Stimulated activated CD8-positive, alpha-beta memory T cell treated with anti-CD3 and anti-CD28 coated beads, Interleukin-4, amount 100 ng/mL, for 1 hour (primary cell): ENCODE measurements at places on chromosomes 6 and 20.

DNA sequence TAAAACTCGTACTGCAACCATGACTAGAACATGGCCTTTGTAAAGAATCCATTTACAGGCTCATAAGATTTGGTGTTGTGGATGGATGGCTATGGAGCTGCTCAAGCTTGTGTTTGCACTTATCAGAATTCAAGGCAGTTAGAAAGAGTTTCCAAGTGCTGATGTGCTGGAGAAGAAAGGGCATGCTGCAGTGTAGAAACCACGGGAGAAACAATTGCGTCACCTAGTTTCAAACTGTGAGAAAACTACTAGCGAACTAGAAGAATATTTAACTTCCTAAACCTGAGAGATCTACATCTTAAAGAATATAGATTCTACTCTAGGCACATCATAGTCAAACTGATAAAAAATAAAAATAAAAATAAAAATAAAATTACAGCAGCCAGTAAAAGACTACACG is 116.2 kb downstream of the SGK1 start:
- DNase-seq = no peak

DNA sequence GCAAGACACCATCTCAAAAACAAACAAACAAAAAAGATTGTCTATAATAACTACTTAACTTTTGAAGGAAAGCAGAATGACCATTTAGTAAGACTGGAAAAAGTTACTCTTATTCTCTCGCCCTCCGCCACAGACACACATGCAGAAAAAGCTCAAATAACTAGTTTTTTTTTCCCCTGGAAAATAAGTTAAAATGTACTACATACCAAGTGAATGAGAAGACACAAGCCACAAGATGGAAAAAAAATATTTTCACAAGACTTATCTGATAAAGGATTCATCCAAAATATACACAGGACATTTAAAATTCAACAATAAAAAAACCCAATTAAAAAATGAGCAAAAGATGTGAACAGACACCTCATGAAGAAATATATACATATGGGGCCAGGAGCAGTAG is 31.9 kb downstream of the NUDT3 start:
- no peak for DNase-seq

GRCh38 chr6:146267946-146268345 is 239.1 kb downstream of the GRM1 start:
- no peak for DNase-seq

GRCh38 chr6:75600768-75601167 is 912 bp upstream of the SENP6 start:
- DNase-seq = no peak

GRCh38 chr20:9218531-9218961 is 149.7 kb downstream of the PLCB4 start:
- no peak for DNase-seq

- peak; percentile 36 for DNase-seq
These were observed at the start of gene CRYBG1 for GRCh38 chr6:106360410-106360988. Gene CRYBG1, plus strand, starts transcription at chr6:106360717. Its CDS starts 192 bp downstream, at chr6:106360909.

DNA sequence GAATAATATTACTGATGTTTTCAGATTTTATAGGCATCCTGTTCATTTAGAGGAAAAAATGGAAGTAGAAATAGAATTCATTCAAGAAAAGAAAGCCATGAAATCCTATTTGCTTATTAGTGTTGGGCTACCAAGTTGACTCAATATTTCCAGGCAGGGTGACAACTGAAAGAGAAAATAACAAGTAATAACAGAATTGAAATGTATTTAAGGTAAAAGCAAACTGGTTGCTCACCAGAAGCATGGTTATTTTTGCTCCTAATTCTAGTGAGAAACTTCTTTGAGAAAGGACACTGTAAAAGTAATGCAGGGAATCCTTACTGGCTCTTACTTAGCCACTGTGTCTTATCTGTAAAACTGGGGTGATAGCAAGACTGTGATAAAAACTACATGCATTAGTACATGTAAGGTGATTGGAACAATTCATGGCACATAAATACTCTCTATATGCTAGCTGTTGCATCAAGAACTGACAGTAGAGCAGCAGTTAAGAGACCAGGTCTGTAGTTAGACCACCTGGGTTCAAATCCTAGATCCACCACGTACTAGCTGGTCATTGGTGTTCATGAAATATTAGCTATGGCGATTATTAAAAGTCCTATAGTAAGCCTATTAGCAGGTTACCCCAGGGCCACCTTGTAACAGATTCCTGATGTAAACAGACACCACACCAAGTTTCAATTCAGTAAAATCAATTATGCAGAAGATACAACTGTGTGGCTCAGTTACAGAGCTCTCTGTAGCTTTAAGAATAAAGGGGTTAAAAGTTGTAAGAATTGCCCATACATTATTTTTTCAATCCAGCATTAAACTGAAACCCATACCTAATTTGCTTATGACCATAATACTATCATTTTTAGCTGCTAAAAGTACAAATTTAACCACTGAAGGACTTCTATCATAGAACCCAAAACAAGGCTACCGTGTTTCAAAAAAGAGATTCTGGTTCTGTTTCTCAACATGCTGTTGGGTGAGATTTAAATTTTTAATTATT is 159.2 kb upstream of the COL21A1 start:
- DNase-seq = no peak

DNA sequence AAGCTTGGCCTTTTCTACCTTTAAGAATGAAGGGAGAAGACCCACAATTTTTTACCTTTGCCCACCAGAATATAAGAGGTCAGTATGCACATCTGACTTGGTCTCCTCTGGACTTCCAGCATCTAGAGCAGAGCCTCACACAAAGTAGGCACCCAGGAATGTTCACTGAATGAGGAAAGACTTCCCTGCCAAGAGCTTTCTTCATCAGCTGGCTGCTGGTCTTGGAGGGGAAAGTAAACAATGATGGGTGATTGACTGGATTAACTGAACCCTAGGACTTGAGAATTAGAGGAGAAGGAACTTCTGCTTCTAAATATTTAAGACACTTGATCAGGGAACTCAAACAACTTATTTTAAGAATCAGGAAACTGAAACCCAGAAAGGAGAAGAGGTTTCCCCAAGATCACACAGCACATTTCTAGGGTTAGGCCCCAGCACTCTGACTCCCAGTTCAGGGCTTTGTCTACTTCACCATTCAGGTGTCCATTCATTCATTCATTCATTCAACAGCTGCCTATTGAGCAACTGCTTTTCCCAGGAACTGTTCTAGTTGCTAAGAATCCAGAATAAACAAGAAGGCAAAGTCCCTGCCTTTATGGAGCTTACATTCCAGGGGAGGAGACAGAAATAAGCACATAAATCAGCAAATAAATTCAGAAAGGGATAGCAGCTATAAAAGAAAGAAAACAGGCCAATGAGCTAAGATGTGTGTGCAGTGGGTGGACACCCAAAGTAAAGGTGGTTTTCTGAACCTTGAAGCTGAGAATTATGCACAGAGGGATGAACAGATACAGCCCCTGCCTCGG is 216.9 kb upstream of the LRFN2 start:
- DNase-seq = no peak

- DNase-seq = peak; percentile 69
These were observed at the start of the genes MRPL14 and TMEM63B for GRCh38 chr6:44127186-44128019. Gene MRPL14, minus strand, starts transcription at chr6:44127452. Its CDS starts 10,841 bp downstream, at chr6:44116611. Gene TMEM63B, plus strand, starts transcription at chr6:44127554. Its CDS starts 7,031 bp downstream, at chr6:44134585.

DNA sequence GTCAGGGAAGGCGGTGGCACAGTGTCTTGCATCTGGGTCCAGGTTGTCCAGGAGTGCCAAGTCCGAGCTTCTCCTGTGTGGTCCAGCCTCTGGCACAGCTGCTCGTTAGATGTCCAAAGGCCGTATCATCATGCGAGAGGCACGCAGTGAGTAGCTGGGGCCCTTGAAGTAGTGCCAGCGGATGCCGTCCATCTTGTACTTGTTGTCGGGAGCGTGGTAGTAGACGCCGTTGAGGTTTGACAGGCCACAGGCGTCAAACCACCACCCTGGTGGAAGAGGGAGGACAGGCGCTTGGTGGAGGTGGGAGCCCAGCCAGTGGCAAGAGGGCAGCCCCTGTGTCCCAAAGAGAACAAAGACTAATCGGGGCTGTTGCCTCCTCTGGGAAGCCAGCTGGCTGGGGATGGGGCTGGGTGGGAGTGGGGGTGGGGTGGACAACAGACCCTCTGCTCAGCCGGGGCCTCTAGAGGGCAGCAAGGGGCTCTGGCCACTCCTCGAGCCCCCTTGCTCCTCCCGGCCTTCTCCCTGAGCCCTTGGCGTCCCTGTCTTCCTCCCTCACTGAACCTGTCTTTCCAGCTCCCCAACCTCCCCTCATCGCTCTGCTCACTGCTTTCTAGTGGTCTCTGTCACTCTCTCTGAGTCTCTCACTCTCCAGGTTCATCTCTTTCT is 39.5 kb downstream of the FAM110A start:
- DNase-seq = no peak

GRCh38 chr6:47741807-47742206 is 40.0 kb upstream of the OPN5 start:
- DNase-seq = no peak

- no peak for DNase-seq
These were observed 107.2 kb upstream of the CENPW start for GRCh38 chr6:126232671-126233070.

- DNase-seq = peak; percentile 60
These were observed 36.4 kb downstream of the HFE start for GRCh38 chr6:26123675-26123946.
